ENCODE measurements at places on chromosomes 7 and 10. TPM values are rescaled to one million over a fixed set of nuclear protein-coding genes. Genes with fewer than 3 reads are reported as not detected.

Gene LFNG
- total RNA-seq: 6.2 TPM

Gene COMMD3
- 71.6 TPM for total RNA-seq

Gene OR6B1
- total RNA-seq: not detected

Gene SEMA3D
- total RNA-seq: 1.9 TPM

Gene TRA2A
- 32.6 TPM for total RNA-seq

Gene CLDN15
- 2.6 TPM for total RNA-seq

Gene RNLS
- total RNA-seq: 10.4 TPM

Gene AKR1D1
- not detected for total RNA-seq

Gene OGDHL
- 11.5 TPM for total RNA-seq

Gene IFIT5
- total RNA-seq: 11.5 TPM

Gene GJC3
- not detected for total RNA-seq

Gene FAM25A
- total RNA-seq: not detected

Gene GNA12
- total RNA-seq: 33.7 TPM

Gene CDH23
- 9.3 TPM for total RNA-seq

Gene PHF14
- 15.6 TPM for total RNA-seq

Gene KAZALD1
- total RNA-seq: 12.1 TPM

Gene GPRIN2
- not detected for total RNA-seq

Gene TRIM56
- total RNA-seq: 16.6 TPM

Gene OR2A7
- total RNA-seq: not detected

Gene APBB1IP
- 2.5 TPM for total RNA-seq

Gene CNNM1
- total RNA-seq: 0.22 TPM

Gene CCL24
- not detected for total RNA-seq

Gene AKR1C2
- 8.5 TPM for total RNA-seq

Gene GBX1
- total RNA-seq: 0.57 TPM
